ENCODE measurements at places on chromosomes 11 and 22. TPM values are rescaled to one million over a fixed set of nuclear protein-coding genes. Genes with fewer than 3 reads are reported as not detected.

Gene FCHSD2
- total RNA-seq, result 16.6 TPM

Gene KCNC1
- total RNA-seq, result not detected

Gene WNT11
- total RNA-seq, result not detected

Gene APOA1
- 0.62 TPM for total RNA-seq

Gene GP1BB
- 0.89 TPM for total RNA-seq

Gene POU2AF3
- total RNA-seq, result 0.12 TPM

Gene HBD
- total RNA-seq, result 0.77 TPM

Gene MYOD1
- total RNA-seq, result 0.12 TPM

Gene ARHGEF17
- total RNA-seq, result 37.2 TPM

Gene RFPL2
- not detected for total RNA-seq

Gene CECR2
- total RNA-seq, result 0.37 TPM

Gene RFPL3
- not detected for total RNA-seq

Gene PHOX2A
- not detected for total RNA-seq

Gene NCAM1
- total RNA-seq, result 35.1 TPM

Gene PATE4
- not detected for total RNA-seq

Gene KLHL22
- 45.9 TPM for total RNA-seq

Gene H19
- 0.50 TPM for total RNA-seq

Gene HBE1
- total RNA-seq, result not detected

Gene CCDC81
- total RNA-seq, result 2.7 TPM

Gene OR51B4
- total RNA-seq, result 0.11 TPM

Measured in uterine smooth muscle cell (primary cell).